ENCODE measurements at places on chromosomes 16 and 17. TPM values are rescaled to one million over a fixed set of nuclear protein-coding genes. Genes with fewer than 3 reads are reported as not detected.

Gene SLC38A8
- not detected for total RNA-seq

DNA sequence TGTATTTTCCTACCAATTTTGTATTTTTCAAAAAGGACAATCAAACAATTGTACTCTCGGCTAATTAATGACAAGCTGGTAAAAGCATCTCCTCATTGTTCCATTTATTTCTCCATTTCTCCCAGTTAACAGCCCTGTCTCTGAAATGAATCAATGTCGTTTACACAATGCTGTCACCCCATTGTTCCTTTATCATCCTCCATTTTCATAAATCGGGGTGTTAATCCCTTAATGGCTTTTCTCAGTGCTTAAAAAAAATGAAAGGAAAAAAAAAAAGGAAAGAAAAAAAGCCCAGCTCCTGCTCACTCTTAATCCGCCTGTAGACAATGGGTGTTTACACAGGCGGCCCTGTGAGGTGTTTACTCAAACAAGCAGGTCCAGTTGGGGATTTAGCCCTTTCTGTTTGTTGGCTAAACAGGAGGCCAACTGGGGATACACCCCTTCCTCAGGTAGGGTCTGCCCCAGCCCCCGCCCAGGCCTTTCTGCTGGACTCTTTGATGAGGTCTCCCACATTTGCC lies 86.8 kb upstream of the SALL1 start:
- H3K27me3 ChIP-seq: peaks cover 11% of the 10 kb centered on the region
- peaks cover 14% of the 10 kb centered on the region for H3K36me3 ChIP-seq
- no peak overlapping the region for H3K4me3 ChIP-seq
- DNase-seq: no peak

Gene TBC1D26
- 2.4 TPM for total RNA-seq

DNA sequence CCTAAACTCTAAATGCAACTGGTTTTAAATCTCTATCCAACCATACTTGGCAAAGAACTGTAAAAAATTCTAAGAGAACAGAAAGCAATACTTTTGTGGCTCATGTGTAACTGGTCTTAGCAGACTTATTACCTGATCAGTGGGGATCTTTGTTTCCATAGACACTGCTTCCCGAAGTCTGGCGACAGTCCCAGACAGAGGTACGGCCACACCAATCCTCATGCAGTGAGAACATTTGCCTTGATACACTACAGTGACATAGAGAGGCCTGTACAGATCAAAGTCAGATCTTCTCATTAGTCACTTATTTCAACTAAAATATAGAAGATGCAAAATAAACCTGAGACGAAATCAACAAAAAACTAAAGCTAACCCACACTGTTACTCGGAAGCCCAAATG lies 43.9 kb downstream of the USP31 start:
- no peaks in the 10 kb centered on the region for H3K36me3 ChIP-seq
- DNase-seq: no peak
- no peak overlapping the region for H3K4me3 ChIP-seq

DNA sequence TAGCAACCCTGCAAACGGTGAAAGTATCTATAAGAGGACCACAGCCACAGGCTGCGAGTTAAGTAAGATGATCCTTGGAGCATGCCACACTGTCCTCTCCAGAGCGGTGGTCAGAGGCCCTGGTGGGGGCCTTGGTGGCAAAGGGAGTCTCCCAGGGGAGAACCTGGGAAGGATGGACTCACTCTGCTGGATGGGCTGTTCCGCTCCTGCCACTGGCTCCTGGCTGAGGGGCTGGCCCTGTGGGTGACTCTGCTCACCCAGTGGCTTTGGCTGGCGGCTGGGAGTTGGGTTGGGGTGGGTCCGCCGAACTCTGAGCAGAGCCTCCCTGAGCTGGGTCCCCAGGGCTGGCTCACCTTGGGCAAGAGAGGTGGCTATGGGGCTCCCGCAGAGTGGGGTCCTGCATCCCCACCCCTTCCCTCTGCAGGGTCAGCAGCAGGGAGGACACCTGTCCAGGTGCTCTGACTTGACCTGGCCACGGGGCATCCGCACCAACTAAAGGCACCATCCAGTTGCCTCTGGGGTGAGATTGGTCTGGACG lies 7.3 kb downstream of the CDK5R1 start:
- H3K27ac ChIP-seq: no peak overlapping the region
- peaks cover 24% of the 10 kb centered on the region for H3K4me1 ChIP-seq
- peaks cover 8% of the 10 kb centered on the region for H3K36me3 ChIP-seq
- DNase-seq: no peak

- no peak overlapping the region for H3K27ac ChIP-seq
These were observed 96.8 kb upstream of the ELAC2 start for GRCh38 chr17:13114601-13115031.

- peaks cover 17% of the 10 kb centered on the region for H3K27me3 ChIP-seq
- H3K4me1 ChIP-seq: peaks cover 3% of the 10 kb centered on the region
- H3K27ac ChIP-seq: peak overlapping the region; percentile 96
- H3K36me3 ChIP-seq: no peaks in the 10 kb centered on the region
These were observed 18.9 kb downstream of the GNGT2 start for GRCh38 chr17:49191409-49191916.

DNA sequence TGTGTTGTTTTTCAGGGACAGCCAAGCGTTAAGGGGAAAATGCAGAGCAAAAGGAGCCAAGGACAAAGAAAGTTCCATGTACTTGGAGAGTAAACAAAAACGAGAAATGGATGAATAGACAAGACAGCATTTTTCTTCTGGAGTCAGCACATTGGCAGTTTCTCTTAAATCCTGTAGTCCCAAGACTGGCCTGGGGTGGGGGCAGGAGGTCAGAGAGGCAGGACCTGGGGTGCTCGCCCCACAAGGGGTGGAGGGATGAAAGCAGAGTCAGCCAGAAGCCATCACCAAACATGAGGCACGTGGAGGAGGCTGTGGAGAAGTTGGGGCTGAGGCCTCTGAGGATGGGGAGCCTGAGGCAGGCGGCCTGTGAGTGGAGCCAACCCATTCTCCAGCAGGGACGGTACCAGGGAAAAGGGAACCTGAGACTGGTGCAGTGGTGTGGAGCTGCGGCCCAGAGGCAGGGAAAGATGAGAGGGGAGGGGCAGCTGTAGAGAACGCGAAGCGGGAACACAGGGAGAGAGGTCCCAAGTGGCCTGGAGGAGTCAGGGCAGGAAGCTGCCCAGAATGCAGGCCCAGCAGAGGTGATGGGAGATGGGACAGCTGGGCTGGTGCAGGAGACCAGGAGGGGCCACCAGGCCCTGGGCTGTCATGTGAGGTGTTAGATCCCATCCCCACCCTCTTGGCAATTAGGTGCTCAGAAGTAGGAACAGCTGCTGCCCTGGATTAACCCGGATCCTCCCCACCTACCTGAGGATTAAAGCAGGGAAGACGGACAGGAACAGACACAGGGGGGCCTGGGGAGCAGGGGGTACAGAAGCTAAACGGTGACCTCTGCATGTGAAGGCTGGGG lies 3.3 kb downstream of the TLCD3B start:
- H3K27me3 ChIP-seq: peaks cover 17% of the 10 kb centered on the region
- no peaks in the 10 kb centered on the region for H3K36me3 ChIP-seq
- peaks cover 29% of the 10 kb centered on the region for H3K4me1 ChIP-seq
- H3K27ac ChIP-seq: peak overlapping the region; percentile 83
- peak; percentile 53 for DNase-seq

GRCh38 chr17:37494971-37495370 lies 5.3 kb downstream of the DUSP14 start:
- no peak for DNase-seq
- H3K27me3 ChIP-seq: peaks cover 12% of the 10 kb centered on the region
- peaks cover 9% of the 10 kb centered on the region for H3K4me1 ChIP-seq

GRCh38 chr17:50546701-50547034 lies 306 bp upstream of the SPATA20 start:
- no peaks in the 10 kb centered on the region for H3K36me3 ChIP-seq
- no peak for DNase-seq
- H3K4me1 ChIP-seq: peaks cover 4% of the 10 kb centered on the region
- H3K27ac ChIP-seq: peak overlapping the region; percentile 49
- H3K27me3 ChIP-seq: peaks cover 16% of the 10 kb centered on the region

DNA sequence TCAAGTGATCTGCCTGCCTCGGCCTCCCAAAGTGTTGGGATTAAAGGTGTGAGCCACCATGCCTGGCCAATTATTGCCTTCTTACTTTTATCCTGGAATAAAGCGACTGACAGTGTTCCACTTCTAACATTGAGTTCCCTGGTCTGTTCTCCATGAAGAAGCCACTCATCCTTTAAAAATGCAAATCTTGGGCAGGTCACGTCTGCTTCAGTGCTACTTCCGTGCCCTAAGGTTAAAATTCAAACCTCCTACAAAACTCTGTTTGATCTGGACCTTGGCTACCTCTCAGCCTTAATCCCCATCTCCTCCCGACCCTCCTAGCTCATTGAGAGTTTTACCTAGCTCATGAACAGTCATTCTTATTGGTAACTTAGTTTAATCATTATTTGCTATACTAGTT lies 9.6 kb upstream of the SHISA9 start:
- peaks cover 5% of the 10 kb centered on the region for H3K4me1 ChIP-seq
- no peak overlapping the region for H3K4me3 ChIP-seq
- H3K27ac ChIP-seq: no peak overlapping the region
- DNase-seq: no peak
- no peaks in the 10 kb centered on the region for H3K36me3 ChIP-seq

DNA sequence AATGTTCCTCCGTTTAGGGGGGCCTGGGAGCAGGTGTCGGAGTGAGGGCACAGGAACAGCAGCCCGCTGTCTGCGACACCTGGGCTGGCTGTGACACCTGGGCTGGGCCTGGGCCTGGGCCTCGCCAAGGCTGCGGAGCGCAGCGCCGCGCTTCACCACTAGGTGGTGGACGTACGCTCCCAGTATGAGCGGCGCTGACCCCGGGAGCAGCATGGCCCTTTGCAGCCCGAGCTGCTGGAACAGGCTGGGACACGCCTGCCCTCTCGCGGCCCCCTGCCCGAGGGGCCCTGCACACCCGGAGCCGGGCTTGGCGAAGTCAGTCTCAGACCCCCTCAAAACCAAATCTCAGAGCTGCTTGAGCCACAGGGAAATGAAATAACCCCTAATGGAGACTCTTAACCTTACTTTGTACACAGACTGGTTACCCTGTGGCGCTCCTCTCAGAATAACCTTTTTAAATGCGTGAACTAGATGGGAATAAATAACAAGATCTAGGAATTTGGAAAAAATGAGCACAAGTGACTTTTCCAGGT lies 38.6 kb upstream of the FA2H start:
- DNase-seq: peak; percentile 91
- no peaks in the 10 kb centered on the region for H3K4me1 ChIP-seq
- H3K4me3 ChIP-seq: no peak overlapping the region
- no peaks in the 10 kb centered on the region for H3K27me3 ChIP-seq

- peak; percentile 71 for DNase-seq
- peak overlapping the region; percentile 39 for H3K27ac ChIP-seq
- H3K4me1 ChIP-seq: peaks cover 25% of the 10 kb centered on the region
- peaks cover 4% of the 10 kb centered on the region for H3K36me3 ChIP-seq
These were observed 10.8 kb downstream of the MAP2K3 start for GRCh38 chr17:21295036-21295952.

GRCh38 chr17:48568499-48569239 lies 9.5 kb downstream of the HOXB4 start:
- no peak overlapping the region for H3K4me3 ChIP-seq
- H3K4me1 ChIP-seq: peaks cover 2% of the 10 kb centered on the region
- H3K27ac ChIP-seq: no peak overlapping the region
- no peak for DNase-seq

- H3K27me3 ChIP-seq: no peaks in the 10 kb centered on the region
- H3K4me3 ChIP-seq: no peak overlapping the region
- no peak overlapping the region for H3K27ac ChIP-seq
These were observed 25.2 kb downstream of the CEP95 start for GRCh38 chr17:64531955-64532371.

Gene GTF3C1
- total RNA-seq: 106 TPM

Gene ADAT1
- total RNA-seq: 80.1 TPM

Gene TLCD1
- 8.2 TPM for total RNA-seq

Gene KRTAP9-8
- not detected for total RNA-seq

Gene ST6GALNAC1
- total RNA-seq: not detected

Gene PITPNM3
- total RNA-seq: 1.4 TPM

Gene EPX
- not detected for total RNA-seq

Gene PRSS36
- total RNA-seq: 0.61 TPM

DNA sequence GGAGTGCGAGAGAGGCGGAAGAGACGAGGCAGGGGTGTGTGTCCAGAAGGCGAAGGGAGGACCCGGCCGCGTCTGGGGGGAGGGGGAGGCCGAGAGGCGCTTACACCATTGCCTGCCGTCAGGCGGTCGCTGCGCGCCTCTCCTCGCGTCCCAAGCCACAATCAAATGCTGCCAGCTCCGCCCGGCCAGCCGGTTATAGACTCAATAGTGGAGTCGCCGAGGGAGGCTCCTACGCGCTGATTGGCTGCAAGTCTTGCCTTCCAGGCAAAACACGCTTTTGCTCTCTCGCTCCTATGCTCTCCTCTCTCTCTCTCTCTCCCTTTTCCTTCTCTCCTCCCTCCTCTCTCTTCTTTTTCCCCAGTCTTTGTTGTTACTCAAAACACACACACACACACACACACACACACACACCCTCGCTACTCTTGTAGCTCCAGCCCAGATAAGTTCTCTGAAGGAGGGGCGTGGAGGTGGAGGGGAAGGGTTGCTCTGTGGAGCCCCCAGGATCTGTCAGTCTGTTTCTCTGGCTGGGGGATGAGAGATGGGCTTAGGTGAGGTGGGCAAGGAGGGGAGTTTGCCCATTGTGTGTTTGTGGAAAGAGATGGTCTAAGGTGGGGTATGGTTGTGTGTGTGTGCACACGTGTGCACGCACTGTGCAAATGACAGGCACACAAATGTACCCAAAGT lies at the start of gene DLX3:
TSS of gene DLX3 (minus strand) at position 170 of the 684 bp plus-strand sequence. CDS start 226 bp downstream, outside the sequence.
- peaks cover 29% of the 10 kb centered on the region for H3K27me3 ChIP-seq
- peak within 1 kb of the TSS; percentile 92 for H3K4me3 ChIP-seq
- peak; percentile 90 for DNase-seq
- peak within 1 kb of the TSS; percentile 15 for H3K27ac ChIP-seq
- H3K4me1 ChIP-seq: peaks cover 10% of the 10 kb centered on the region

- DNase-seq: no peak
- H3K27ac ChIP-seq: no peak overlapping the region
- no peak overlapping the region for H3K4me3 ChIP-seq
- peaks cover 30% of the 10 kb centered on the region for H3K36me3 ChIP-seq
- no peaks in the 10 kb centered on the region for H3K4me1 ChIP-seq
- no peaks in the 10 kb centered on the region for H3K27me3 ChIP-seq
These were observed 279.2 kb upstream of the RPL38 start for GRCh38 chr17:73924114-73924908.

GRCh38 chr17:76145231-76146052 lies 4.4 kb upstream of the FOXJ1 start:
- no peak overlapping the region for H3K4me3 ChIP-seq
- no peak overlapping the region for H3K27ac ChIP-seq
- peaks cover 16% of the 10 kb centered on the region for H3K4me1 ChIP-seq
- no peaks in the 10 kb centered on the region for H3K36me3 ChIP-seq

GRCh38 chr16:67736858-67737257 lies 17.7 kb upstream of the GFOD2 start:
- H3K27ac ChIP-seq: no peak overlapping the region
- H3K4me3 ChIP-seq: no peak overlapping the region
- peaks cover 3% of the 10 kb centered on the region for H3K36me3 ChIP-seq

GRCh38 chr16:57997176-57997527 lies 3.3 kb downstream of the ZNF319 start:
- H3K27ac ChIP-seq: no peak overlapping the region
- peaks cover 8% of the 10 kb centered on the region for H3K27me3 ChIP-seq
- peaks cover 10% of the 10 kb centered on the region for H3K4me1 ChIP-seq
- H3K36me3 ChIP-seq: no peaks in the 10 kb centered on the region
